ENCODE measurements at places on chromosomes 11 and 22. TPM values are rescaled to one million over a fixed set of nuclear protein-coding genes. Genes with fewer than 3 reads are reported as not detected.

GRCh38 chr11:17767301-17767885, 32.8 kb downstream of the KCNC1 start:
- DNase-seq: no peak

DNA sequence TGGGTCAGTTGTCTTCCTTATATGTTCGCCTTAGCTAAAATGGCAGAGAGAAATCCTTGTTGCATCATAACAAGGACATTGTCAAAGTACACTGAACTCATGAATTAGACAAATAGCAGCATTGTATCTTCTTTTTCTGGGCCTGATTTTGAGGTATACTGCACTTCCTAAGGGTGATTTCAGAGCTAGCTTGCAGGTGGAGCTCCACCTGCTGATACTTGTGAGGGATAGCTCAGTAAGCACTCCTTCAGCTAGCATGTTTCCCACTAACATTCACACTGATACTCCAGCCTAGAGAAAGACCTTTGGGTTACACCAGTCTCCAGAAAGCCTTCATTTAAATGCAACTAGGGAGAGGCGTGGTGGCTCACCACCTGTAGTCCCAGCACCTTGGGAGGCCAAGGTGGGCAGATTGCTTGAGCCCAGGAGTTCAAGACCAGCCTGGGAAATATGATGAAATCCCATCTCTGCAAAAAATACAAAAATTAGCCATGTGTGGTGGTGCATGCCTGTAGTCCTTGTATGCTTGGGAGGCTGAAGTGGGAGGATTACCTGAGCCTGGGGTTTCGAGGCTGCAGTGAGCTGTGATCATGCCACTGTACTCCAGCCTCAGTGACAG, 29.8 kb downstream of the JAM3 start:
- no peak for DNase-seq

- DNase-seq: no peak
Measured at GRCh38 chr11:122843281-122844141, 5.2 kb downstream of the CRTAM start.

- DNase-seq: no peak
Measured at GRCh38 chr11:72665911-72666472, 8.2 kb downstream of the PDE2A start.

DNA sequence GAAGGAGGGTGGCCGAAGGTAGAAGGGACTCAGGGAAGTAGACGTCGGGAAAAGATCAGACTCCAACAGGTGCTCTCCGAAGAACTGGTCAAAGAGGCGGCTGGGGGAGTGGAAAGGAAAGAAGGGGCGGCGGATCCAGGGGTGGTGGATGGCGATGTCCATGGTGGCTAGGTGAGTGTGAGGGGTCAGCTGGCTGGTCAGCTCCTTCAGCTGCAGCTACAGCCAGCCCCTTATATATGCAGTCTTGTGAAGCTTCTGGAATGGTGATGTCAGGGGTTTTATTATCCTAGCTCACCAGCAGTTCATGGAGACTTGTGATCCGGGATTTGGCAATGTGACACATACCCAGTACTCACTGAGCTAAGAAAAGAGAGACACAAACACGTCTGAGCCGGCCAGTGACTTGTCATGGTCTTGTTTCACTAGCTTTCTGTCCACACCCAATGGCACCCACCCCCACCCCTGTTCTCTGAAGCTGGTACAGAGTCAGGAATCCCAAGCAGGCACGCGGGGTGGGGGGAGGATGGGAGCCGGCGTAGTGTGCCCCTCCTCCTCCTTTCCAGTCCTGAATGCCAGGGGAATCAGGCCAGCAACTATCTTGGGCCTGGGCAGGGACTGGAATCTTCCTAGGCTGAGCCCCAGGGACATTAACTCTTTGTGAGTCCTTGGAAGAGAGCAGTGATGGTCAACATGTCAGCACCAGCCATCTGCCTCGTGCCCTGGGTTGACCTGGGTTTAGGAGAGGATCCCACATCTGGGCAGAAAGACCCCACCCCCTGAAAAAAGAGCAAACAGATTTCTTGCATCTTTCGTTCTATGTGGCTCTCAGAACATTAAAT, at the start of gene CRYAB:
TSS of gene CRYAB (minus strand) at position 208 of the 839 bp plus-strand sequence. CDS start at position 162, 46 bp downstream.
- peak; percentile 66 for DNase-seq

DNA sequence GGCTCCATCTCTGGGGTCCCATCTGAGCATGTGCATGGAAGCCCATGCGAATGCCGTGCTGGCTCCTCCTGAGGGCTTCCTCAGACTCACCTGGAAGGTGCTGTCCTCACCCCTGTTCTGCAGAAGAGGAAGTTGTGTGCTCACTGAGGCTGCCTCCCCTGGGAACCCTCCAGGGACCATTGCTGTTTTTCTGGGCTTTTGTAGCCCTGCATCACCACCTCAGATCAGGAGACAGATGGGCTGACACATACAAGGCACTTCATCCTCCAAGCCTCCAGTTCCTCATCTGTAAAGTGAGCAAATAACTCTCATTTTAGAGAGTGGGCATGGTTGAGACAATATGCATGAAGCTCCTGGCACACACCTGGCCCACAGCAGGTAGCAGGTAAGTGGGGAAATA, 12.1 kb upstream of the LRRC32 start:
- no peak for DNase-seq

- no peak for DNase-seq
Measured at GRCh38 chr22:30015229-30015797, 65.0 kb upstream of the HORMAD2 start.

DNA sequence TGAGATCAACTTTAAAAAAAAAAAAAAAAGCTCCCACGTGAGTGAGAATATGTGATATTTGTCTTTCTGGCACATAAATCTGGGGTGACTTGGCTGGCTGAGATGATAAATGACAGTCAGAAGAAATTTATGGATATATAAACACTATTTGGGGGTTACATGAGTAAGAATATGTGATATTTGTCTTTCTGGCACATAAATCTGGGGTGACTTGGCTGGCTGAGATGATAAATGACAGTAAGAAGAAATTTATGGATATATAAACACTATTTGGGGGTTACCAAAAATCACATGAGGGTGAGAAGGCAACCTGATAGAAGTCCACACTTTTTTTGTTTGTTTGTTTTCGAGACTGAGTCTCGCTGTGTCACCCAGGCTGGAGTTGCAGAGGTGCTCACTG, 6.6 kb upstream of the TSG101 start:
- DNase-seq: no peak

GRCh38 chr11:19670030-19670791, 42.4 kb upstream of the NAV2 start:
- no peak for DNase-seq

- DNase-seq: no peak
Measured at GRCh38 chr22:35690001-35690400, 27.7 kb upstream of the APOL5 start.

GRCh38 chr11:26078231-26078821, 253.6 kb upstream of the ANO3 start:
- DNase-seq: no peak

DNA sequence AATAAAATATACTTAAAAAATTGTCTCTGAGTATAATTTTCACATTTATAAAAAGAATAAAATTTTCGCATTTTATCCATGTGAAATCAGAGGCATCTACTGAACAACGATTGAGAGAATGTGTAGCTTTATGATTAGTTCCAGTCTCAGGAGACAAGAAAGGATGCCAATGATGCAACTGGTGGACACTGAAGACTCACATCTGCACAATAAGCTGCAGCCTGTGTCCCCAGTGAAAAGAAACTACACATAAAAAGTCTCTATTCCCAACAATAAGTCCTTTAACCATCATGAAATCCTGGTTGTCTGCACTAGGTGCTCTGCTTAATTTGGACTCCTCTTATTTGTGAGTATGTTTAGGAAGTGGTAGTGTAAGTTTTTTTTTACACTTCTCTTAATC, 22.0 kb downstream of the OR5AS1 start:
- no peak for DNase-seq

DNA sequence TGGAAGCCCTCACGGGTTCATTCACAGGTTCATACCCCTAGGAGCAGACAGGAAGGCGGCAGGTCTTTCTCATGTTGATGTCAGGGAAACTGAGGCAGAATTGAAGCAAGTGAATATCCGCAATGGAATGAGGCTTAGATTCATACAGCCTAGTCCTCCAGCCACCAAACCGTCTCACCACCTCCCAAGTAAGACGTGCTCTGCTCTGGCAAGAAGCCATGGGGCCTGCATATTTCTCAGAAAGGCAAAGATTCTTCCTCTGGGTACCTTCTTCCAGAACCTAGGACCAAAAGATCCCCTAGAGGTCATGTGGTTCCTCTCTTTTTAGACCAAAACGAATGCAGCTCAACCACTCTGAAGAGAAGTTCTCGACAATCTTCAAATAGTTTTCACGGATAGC, 1.7 kb downstream of the AP1B1 start:
- no peak for DNase-seq

DNA sequence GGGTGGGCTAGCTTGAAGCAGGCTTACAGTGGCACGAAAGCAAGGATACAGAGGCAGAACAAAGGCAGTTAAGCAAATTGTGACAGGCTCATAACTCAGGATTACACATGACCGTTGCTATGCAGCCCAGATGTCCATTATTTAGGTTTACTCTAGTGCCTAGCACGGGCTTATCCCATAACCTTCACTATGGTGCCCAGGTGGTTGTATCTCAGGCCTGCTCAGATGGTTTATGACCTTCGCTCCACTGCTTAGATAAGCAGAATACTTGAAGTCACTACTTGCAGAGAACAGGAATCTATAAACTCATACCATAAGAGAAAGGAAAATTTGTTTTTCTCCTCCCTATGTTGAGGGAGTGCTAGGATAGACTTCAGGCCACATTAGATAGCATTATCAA, 9.0 kb downstream of the OR6M1 start:
- no peak for DNase-seq

DNA sequence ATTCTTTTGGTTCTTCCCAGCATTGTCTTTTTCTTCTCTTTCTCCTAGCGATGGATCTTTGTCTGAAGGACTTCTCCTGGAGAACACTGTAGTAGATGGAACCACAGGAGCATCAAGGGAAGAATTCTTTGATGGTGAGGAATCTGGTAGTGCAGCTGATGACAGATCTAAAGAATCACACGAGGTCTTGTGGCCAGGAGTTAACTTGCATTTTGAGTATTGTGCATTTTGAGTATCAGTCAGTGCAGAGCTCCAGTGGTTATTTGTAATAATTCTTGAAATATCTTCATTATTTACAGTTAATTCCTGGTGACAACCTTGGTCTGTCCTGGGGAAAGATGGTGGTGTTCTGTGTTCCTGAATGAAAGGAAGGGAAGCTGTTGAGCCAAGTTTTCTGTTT, 14.5 kb upstream of the POGLUT3 start:
- no peak for DNase-seq

DNA sequence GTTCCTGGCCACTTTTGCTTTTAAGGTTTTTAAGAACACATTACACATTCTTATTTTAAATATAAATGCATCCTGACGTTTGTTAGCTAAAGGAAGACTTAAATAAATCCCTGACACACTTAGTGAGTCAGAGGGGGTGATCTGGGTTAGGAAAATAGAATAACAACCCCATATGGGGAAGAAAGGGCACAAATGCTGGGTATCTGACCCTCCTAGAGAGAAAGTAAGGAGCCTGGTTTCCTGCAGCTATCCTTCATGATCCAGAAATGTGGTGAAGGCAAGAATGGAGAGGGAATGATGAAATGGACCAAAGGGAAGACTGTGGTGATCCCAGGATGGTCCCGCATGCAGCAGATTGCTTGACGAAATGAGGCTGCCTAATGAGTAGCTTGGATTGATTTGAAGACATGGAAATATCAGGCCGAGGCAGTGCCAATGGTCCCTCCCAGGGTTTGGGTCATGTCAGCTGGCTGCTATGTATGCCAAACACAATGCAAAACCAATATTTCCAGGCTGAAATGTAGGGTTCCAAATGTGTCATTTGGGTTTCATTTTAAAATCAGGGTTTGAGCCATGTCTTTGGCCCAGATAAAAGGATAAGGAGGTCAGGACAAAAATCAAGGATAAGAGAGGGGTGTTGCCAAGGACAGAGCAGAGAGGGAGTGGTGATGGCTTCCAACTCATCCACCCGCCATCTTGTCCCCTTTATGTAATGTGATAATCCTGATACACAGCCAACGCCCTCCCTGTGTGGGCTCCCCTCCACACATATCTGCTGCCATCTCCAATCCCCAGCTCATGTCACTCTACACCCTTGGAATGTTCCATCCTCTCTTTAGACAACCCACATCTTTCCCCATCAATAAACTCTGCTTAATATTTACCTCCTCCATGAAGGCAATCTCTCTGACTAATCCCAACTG, 135.1 kb upstream of the PITPNB start:
- DNase-seq: no peak

DNA sequence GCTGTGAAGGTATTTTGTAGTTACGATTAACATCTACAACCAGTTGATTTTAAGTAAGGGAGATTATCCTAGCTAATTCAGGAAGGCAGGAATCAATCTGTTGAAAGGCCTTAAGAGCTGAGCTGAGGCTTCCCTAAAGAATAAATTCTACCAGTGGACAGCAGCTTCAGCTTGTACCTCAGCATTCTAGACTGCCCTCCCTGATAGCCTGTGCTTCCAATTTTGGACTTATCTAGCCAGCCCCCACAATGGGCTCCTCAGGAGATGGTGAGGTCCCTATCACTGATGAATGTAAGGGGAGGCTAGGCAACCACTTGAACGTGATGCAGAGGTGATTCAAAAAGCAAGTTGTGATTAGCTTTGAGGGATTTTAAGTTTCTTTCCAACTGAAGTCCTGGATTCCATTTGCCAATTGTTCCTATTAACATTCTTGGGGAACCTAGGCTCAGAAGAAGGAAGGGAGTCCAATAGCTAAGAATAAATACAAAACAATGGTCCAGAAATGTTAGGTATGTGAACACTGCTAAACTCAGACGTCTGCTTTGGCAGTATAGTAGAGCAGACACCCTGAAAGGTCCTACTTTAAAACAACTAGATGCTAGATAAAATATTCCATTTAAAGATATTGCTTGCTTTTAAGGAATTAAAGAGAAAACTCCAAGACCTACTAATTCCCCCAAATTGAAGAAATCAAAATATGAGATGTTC, 404.3 kb upstream of the TENM4 start:
- DNase-seq: no peak

DNA sequence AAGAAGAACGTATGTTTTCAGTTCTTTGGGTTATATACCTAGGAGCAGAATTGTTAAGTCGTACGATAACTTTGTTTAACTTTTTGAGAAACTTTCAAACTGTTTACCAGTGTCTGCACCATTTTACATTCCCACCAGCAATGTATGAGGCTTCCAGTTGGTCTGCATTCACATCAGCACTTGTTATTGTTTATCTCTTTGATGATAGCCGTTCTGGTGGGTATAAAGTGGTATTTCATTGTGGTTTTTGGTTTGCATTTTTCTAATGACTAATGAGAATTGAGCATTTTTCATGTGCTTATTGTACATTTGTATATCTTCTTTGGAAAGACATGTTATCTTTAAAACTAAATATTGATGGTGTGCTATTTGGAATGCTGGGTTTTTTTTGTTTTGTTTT, 59.8 kb downstream of the KDM2A start:
- no peak for DNase-seq

GRCh38 chr11:110026858-110027626, 66.2 kb upstream of the ZC3H12C start:
- no peak for DNase-seq

- no peak for DNase-seq
Measured at GRCh38 chr11:19460718-19461405, 220.1 kb upstream of the E2F8 start.

CECR2 gene
- polyA plus RNA-seq: not detected

OR2D2 gene
- polyA plus RNA-seq: 0.14 TPM

OR5M11 gene
- polyA plus RNA-seq: not detected

PRRG4 gene
- polyA plus RNA-seq: 10.0 TPM

MPEG1 gene
- polyA plus RNA-seq: not detected

SCARF2 gene
- polyA plus RNA-seq: 0.05 TPM

PIK3IP1 gene
- 25.6 TPM for polyA plus RNA-seq

HPX gene
- polyA plus RNA-seq: 0.35 TPM

INPP5J gene
- 0.26 TPM for polyA plus RNA-seq

TBX10 gene
- polyA plus RNA-seq: not detected

TCN2 gene
- 0.88 TPM for polyA plus RNA-seq

TREH gene
- polyA plus RNA-seq: not detected
